D721Med (cell line): ENCODE measurements at places on chromosomes 7 and 10.

DNA sequence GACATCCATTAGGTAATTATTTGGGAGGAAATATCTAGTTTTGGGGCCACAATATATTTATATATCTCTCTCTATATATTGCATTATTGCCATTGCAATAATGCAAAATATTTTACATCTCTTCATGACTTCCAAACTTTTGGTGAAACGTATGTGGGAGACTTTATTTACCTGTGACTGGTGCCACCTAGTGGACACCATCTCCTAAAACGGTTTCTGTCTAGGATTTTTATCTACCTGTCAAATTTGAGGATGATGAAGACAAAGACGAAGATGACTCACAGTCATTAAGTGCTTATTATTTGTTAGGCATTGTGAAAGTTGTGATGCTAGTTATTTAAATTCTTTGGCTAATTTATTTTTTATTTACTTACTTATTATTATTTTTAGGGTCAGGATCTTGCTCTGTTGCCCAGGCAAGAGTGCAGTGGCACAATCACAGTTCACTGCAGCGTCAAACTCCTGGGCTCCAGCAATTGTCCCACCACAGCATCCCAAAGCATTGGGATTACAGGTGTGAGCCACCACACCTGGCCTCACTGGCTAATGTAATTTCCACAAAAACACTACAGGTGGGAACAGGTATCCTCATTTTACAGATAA lies 18.7 kb upstream of the CBLL1 start:
- peak; percentile 24 for DNase-seq

DNA sequence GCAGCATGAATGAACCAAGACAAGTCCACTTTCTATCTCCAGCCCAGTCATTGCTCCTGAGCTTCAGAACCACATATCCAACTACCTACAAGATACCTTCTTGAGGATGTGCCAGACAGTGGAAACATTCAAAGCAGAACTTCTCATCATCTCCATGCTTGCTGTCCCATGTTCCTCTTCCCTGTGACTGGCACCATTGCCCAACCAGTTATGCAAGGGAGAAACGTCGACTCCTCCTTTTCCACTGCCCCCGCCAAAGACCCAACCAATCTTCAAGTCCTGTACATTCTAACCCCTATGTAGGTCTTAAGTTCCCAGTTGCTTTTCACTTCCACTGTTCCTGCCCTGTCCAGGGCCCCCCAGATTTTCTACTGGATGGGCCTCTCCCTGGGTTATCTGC lies 225.7 kb downstream of the RPS24 start:
- no peak for DNase-seq

- no peak for DNase-seq
Observed at GRCh38 chr10:132220061-132220460, 33.3 kb downstream of the DPYSL4 start.

GRCh38 chr7:139358541-139359365 lies 941 bp upstream of the LUC7L2 start:
- DNase-seq = no peak

- DNase-seq = no peak
Observed at GRCh38 chr10:34407324-34407805, 407.7 kb downstream of the PARD3 start.
